ENCODE measurements at places on chromosomes 6 and 20.

DNA sequence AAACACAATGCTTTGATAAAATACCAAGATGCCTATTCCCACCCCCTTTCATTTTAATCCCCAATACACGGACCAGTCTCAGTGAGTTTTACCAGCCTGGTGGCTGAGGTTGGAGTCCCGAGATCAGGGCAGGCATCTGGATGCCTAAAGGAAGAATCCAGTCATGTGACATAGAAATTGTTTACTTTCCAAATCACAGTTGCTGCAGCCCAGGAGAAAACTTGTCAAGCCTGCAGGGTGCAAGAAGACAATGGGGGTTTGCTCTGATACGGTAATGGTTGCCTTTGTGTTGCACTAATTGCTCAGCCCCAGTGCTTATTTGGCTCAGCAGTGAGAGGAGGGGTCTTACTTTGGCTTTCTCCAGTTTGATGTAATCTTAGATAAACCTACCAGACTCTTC lies 308.5 kb upstream of the POU3F2 start:
- DNase-seq, result no peak

DNA sequence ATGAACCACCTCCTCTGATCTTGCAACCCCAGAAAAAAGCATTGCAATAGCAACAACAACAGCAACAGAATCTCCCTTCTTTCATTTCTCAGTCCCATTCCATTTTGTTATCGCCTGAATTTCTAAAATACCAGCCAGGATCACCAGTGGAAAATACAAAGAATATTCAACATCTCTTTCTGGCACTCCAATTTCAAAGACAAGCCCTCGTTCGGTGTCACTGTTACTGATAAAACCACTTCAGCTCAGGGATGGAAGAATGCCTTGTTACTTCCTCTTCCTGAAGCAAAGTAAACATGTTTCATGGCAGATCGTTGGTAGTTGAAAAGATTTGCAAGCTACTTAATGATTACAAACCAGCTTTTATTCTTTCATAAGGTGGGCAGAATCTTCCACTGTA lies 94.0 kb upstream of the SPTLC3 start:
- DNase-seq, result no peak

GRCh38 chr20:22796469-22797077 lies 212.2 kb upstream of the FOXA2 start:
- no peak for DNase-seq

- no peak for DNase-seq
These were observed 94.8 kb downstream of the CD40 start for GRCh38 chr20:46212876-46213275.

- DNase-seq, result no peak
These were observed 23.1 kb upstream of the SMOC2 start for GRCh38 chr6:168417679-168418557.

DNA sequence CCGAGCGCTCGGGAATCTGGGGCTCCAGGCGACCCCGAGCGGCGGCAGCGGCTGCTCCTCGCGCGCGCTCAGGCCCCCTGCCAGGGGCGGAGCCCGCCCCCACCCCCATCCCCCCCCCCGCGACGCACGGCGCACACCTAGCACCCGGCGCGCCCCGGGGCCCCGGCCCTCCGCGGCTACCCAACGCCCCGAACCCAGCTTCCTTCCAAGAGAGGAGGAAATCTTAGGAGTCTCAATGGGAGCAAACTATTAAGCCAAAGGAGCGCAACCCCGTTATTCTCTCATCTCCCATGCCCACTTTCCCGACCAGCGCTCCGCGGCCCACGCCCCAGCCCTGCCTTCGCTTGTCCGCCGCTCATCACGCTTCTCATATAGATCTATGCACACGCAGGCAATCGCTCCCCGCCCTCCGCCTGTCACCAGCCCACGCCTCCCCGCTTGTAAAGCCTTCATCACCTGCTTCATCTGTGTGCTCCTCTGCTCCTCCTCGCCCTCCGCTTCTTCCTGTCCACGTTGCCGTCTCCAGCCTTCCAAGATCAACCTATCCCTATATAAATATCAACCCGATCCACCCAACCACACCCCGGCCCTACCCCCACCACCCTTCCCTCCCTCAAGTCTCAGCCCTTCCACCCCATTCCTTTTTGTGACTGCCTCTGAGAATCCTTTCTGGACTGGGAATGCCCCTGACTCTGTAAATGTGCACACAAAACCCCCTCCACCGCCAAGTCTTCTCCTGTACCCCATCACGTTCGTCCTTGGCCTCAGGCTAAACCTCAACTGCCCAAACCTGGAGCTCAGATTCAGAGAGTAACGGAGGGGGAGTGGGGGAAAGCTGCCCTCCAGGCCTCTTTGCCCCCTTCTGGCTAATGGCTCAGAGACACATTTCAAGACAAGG lies at the start of gene DLK2:
DLK2 (minus strand) TSS at position 18 of the 898 bp plus-strand sequence. CDS start 723 bp downstream, outside the sequence.
- DNase-seq, result peak; percentile 62

- DNase-seq, result no peak
These were observed 308.7 kb downstream of the PKHD1 start for GRCh38 chr6:51778666-51779065.

DNA sequence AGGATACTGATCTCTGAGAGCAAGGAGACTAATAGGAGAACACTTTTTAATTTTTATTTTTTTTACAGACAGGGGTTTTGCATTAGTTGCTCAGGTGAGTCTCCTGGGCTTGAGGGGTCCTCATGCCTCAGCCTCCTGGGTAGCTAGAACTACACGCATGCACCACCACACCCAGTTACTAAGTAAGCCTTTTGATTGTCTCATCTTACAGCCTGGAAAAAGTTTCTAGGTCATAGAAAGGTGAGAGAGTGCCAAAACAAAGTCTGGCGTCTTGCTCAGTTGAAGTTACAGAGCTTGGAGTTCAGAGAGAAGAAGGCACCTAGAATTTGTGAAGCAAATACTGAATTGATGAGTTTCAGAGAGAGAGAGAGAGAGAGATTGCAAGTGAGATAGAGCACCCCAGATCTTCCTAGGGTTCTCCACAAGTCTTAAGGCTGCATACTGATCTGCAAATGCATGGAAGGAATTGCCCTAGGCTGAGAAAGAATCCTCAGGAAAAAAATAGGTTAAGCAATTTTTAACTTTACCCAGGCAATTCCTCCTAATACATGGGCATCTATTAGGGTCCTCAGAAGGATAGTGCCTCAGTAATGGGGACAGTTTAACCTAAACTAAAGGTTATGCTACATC lies 37.6 kb upstream of the PHIP start:
- DNase-seq, result no peak

DNA sequence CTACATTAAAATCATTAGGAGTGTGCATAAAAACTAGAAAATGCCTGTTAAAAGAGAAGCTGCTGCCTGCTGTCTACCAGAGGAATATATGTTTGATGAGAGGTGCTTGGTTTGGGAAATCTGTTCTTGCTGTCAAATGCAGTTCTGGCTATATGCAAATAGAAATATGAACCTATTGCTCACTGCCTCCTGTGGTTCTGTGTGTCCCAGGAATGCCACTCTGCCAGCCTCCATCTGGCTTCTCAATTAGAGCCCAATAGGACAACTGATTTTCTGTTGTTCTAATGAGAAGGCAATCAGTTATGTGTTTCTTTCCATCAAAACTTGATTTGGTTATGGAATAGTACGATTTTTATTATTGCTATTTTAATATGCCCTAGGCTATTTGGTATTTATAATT lies 759.7 kb downstream of the HDGFL1 start:
- no peak for DNase-seq

DNA sequence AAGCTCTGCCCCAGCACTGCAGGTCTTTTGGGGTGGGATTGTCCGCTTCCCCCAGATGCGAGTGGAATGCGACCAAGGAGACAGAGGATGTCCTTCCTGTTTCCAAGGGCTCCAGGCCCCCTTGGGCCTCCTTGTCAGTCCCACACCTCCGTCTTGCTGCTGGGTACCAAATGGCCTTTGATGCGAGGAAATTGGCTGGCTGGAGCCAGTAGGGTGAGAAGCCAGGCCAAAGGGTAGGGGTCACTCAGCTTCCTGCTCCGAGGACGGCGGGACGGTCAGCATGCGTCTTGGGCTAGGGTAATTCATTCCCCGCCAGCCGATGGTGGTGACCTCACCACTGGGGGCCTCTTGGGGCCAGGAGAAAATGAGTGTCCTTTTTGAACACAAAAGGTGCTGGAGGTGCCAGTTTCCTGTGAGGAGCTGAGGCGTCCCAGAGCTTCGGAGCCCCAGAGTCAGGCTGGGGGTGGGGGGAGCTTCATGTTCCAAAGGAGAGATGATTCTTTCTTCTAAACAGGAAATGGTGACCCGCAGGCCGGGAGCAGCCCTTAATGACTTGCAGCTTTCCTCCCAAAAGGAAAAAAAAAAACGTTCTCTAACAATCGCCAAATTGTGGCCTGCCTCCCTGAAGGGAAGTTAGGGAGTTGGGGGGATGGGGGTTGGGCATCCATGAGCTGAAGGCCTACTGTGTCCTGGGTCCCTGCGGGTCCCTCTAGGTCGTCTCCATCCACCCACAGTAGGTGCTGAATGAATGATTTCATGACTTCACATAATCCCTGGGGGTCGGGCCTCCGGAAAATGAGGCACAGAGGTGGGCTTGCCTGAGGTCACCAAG lies 6.7 kb downstream of the SNAI1 start:
- DNase-seq, result no peak

GRCh38 chr6:121849477-121849876 lies 414.0 kb downstream of the GJA1 start:
- peak; percentile 42 for DNase-seq

DNA sequence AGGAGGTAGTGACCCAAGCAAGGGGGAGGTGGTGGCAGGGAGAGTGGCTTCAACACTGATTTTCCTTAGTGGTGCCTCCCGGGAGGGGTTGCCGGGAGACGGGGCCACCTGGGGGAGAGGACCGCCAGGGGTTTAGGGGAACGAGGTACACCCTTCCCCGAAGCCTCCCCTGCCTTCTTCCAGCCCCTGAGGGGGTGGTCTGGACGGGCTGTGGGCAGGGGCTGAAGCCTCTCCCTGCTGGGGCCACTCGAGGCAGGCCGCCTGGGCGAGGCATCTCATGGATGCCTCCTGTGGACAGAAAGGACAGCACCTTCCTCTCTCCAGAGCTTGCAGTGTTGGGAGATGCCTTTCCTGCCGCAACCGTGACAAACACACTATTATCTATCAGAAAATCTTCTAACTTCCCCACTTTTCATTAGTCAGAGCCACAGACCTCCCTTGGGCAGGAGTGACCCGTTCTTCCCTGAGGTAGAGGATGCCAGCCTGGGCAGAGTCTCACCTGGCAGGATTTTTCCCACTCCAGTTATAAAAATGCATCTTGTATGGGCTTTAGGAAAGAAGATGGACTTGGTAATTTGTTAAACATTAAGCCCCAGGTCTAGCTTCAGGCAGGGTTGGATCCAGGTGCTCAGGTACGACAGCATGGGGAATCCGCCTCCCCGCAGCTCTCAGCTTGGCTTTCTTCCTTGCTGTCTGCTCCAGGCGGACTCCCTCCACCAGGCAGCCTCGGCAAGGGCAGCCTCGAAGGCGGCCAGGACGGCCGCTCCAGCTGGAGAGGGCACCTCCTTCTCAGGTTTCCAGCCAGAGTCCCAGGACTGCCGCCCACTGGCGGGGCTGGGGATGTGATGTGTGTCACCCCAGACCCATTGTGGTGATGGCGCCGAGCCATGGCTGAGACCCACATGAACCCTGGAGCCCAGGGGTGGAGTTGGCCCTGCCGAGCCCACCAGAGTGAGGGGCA lies 11.0 kb downstream of the HRH3 start:
- DNase-seq, result no peak

DNA sequence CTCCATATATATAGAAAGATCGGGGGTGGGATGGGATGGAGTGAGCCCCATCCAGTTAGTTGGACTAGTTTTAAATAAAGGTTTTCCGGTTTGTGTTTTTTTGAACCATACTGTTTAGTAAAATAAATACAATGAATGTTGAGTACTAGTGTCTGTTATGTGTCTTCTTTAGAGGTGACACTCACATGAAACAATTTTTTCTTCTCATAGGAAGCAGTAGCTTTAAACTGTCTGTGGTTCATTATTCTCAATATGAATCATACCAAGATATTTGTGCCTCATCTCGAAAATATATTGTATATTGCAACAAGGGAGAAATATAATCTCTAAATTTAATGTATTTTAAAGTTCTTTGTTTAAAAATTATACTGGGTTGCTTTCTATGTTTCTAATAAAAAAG lies 33.4 kb downstream of the HSF2 start:
- no peak for DNase-seq

- no peak for DNase-seq
These were observed 219.3 kb downstream of the BCKDHB start for GRCh38 chr6:80325742-80326141.

DNA sequence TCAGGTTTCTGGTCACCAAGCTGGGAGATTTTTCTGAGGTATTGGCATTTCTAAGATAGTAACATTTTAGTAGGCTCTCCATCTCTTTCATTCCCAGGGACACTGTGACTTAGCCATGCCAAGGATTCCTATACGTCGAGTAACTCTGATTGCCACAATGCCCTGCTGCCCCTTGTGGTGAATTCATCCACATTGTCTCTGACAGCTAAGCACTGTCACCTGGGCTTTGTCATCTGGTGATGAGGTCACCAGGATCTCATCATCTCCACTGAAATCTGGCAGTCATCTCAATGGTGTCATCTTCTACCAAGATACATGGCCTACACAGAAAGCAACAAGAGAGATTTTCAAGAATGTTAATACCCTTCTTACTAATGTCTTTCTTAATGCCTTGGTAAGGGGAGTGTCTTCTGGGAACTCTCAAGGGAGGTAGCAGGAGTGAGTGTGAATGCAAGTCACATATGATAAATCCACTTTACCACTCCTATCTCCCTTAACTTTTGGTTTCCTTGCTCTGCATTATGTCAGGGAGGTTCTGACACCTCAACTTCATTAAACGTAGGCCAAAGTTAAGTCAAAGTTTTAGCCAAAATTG lies 246.7 kb downstream of the CD109 start:
- DNase-seq, result no peak

DNA sequence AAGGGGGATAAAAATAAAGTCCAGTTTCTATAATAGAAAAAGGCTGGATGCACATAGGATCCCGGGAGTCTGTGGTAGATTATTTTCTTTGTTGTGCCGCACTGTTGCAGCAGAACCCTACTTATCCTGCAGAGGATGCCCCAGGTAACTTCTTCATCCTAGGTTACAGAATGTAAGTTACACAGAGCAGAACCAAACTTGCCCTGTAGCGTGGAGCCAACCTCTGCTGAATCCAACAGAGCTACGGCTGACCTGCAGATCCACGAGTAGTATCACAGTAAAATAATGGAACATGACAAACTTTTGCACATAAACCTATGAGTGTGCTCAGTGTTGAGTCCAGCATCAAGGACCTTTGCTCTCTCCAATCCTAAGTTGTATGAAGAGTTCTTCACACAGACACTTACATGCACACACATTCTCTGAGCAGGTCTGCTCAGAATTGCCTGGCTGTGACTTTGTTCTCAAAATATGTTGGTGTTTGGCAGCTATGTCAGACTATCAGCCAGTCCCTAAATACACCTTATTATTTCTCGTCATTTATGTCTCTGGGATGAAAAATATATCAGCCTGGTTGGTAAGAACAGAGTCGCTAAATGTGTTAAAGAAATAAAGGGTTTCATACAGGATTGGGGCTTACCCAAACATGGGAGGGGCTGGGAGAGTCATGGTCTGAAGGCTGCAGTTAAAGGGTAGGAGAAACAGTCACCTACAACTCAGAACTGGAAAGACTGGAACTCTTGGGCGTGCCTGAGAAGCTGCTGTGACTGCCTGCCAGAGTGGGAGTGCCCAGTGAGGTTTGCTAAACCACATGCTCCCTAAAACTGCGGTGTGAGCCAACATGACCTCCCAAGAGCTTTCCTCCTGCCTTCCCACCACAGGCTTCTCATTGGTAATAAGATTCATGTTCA lies 165.1 kb upstream of the SLC24A3 start:
- DNase-seq, result no peak

All from GM10248 (cell line).